Thymus (tissue), 14 donors: ENCODE measurements at places on chromosomes 3 and 15. TPM values are rescaled to one million over a fixed set of nuclear protein-coding genes. Genes with fewer than 3 reads are reported as not detected.

DNA sequence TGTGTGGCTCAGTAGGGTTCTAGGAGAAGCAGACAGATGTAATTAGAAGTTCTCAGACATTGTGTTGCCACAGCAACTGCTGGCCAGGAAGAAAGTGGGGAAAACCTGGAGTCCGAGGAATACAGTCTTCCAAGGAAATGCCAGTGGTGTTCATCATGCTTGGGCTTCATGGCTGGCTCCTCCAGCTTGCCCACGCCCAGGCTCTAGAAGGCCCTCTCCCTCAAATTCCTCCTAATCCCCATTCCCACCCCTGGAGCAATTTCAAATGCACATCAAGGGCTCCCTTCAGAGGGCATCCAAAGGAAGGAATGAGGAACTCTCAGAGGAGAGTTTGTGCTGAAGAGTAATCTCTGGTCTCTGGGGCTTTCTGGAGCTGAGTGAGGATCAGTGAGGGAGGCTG, 21.9 kb downstream of the FSTL1 start:
- DNase-seq: no peak

DNA sequence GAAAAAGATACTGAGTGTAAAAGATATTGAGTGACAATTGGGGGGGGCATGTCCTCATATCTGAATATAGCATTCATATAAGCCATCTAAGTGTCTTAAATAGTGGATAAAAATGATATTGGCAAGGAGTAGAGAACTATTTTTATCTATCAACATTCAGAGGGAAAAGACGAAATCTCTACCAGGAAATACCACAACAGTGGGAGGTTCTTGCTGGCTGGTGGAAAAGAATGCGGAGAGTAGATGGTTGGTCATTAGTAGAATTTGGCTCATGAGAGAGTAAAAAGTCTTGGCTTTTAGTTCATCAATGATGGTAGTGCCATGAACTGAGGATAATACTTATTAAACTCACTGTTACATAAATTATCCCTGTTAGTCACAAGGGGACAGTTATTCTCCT, 4.8 kb upstream of the TCF12 start:
- DNase-seq: no peak

DNA sequence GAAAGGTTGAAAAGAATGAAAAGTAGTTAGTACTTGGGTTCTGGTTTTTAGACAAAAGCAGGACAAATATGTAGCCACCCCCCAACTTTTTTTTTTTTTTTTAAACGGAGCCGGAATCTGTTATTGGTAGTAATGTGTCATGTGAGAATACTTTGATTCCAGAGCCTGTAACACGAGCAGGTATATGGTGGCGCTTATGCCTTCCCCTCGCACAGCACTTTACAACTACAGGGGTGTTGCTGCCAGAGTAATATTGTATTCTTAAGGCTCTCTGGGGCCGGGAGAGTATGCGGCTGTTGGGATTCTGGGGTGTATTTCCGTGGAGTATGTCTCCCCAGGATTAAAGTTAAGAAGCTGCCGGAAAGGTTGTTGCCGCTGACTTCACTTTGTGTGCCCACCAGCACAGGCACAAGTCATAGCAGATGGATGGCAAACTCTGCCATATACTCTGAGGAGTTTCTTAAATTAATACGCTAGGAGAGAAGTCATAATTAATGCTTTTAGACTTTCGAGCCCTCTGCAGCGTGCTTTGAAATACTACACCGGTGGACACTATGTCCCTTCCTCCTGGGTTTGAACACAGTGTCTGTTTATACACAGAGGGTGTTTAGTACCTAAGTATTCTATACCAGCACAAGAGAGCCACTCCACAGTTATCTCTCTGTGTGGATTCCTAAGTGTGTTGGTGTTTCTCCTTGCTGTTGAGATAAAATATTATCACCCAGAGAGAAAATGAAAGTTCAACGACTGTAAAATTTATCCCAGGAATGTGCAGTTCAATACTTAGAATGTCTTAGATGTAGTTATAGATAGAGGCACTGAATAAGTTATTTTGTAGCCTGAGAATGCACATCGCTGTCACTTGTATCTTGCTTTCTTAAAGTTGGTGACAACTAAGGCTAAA, 1.4 kb downstream of the MBNL1 start:
- DNase-seq: peak; percentile 89

GRCh38 chr3:52019352-52020080, 23.8 kb upstream of the RPL29 start:
- DNase-seq: no peak

- no peak for DNase-seq
These were observed 59.1 kb downstream of the FAM43A start for GRCh38 chr3:194744826-194745225.

- no peak for DNase-seq
These were observed 28.7 kb downstream of the CFAP100 start for GRCh38 chr3:126423191-126424038.

GRCh38 chr15:86830304-86830703, 750.6 kb downstream of the AGBL1 start:
- no peak for DNase-seq

DNA sequence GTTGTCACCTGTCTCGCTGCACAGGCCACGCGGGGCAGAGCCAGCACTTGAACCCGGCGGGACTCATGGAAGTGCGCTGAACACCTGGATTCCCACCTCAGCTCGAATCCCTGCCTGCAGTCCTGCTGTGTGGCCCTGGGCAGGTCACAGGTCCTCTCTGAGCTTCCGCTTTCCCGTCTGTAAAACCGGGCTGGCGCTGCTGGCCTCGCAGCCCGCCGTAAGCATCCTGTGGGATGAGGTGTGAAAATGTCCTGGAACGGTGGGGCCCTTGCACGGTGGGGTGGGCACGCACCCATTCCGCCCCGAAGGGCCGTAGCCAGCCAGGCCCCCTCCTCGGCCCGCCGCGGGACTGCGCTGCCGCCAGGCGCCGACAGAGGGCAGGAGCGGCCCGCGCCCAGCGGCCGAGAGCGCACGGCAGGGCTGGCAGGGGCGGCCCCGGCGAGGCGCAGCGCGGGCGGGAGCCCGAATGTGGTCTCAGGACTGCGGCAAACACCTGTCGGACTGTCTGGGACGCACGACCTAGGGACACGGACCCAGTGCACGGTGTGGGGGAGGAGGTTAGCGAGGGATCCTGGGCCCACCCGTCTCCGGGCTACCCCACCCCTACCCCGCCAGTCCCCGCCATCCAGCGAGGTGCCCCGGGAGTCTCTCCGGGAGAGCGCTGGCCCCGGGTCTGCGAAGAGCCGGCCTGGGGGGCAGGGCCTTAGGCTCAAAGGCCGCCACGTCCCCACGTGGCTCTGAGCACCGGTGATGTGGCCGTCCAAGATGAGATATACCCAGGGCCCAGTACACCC, 40.4 kb downstream of the DNAJB8 start:
- peak; percentile 63 for DNase-seq

DNA sequence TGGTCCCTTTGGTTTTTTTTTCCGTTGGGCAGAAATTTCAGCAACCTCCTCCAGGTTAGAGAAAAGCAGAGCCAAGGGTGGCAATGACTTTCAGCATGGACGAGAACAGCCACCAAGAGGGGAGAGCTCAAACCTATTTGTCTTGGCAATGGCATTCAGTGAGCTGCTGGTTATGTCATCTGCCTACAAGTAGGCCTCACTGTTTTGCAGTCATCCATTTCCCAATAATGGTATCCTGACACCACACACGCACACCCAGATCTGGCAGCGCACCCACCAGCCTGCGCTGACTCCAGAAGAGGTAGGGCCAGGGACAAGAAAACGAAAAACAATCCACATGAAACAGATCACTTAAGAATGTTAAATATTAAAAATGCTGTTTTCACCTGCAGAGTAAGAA, 92.3 kb downstream of the MAGI1 start:
- DNase-seq: no peak

DNA sequence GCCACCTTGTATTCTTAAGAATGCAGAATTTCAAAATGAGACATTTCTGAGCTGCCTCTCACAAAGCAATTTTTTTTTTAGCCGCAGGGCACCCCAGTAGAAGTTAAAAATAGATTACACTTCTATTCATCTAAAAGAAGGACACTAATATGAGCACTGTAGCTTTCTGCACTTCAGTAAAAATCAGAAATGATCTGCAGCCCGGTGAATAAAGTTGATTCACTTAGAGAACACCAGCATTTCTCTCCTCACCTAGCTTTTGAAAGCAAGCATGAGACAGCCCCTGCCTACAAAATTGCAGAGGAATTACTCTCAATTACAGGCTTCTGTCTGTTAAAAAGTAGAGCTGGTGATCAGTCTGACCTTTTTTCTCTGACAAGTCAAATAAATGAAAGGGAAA, 1062.4 kb downstream of the FHIT start:
- peak; percentile 37 for DNase-seq

DNA sequence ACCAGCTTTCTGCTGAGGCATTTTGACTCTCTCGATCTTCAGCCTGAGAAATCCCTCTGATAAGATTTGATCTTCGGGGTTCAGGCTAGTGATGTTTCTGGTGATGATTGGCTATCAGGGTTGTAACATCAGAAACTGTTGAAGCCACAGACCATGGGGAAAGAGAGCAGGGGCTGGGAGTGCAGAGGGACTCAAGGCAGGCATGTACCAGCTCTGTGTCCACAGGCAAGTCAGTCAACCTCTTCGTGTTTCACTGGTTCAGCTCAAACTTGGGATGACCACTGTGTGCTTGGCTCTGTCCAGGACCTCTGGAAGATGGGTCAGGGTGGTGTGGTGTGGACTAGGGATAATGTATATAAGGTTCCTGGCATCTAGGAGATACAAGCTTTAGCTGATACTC, 116.5 kb downstream of the EEFSEC start:
- no peak for DNase-seq

- DNase-seq: no peak
These were observed 234.4 kb upstream of the TPRG1 start for GRCh38 chr3:188937389-188937788.

DNA sequence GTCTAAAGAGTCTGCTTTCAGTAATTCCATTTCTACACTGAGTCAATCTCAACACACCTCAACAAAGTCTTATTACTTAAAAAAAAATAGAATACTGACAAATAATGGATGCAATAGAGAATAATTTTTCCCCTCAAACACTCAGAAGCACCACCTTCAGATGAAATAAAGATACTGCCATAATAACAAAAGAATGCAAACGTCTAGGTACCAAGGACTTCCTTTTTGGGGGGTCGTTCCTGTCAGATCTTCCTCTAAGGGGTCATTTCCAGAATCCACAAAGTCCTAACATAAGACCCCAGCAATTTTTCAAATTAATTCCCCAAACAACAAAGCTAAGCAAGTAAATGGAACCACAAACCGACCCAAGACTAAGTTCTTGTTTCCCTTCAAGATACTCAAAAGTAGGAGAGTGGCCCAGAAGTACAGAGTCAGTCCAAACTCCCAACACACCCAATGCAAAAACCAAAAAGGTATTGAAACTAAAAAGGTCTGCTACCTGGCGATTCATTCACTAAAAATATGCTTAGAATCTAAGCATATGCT, 1.3 kb downstream of the RYK start:
- DNase-seq: no peak

- no peak for DNase-seq
These were observed 524.9 kb upstream of the PROK2 start for GRCh38 chr3:72309661-72310418.

- DNase-seq: no peak
These were observed 42.5 kb upstream of the CMTM7 start for GRCh38 chr3:32349184-32349583.

DNA sequence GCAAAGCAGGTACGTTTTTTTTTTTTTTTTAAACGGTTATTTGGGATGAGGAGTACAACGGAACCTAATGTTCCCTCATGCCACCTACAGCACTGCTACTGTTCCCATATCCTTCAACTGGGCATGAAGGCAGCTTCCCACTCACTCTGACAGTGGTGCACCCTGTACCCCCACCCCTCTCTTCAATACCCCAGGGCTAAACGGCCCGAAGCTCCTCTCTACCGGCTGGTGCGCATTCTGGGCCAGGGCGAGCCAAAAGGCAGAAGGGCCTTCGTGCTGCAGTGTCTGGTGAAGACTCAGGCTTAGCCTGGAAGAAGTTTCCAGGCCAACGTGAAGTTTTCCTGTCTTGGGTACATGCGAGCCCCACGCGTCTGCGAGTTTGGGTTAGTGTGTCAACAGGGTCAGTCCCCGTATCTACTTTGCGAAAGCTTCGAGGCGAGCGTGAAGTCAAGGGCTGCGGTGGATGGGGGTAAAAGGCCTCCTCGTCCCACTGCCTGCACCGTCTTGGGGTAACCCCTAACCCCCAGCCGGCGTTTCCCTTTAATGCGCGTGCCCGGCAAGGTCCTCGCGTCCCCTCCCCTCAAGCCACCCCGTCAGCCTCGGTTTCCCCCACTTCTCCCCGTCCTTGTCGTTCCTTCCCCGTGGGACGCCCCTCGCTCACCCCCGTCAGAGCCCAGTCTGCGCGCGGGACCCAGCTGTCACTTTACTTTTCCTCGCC, 765 bp upstream of the UBE2E2 start:
- peak; percentile 21 for DNase-seq

- DNase-seq: no peak
These were observed 17.4 kb upstream of the CACNA2D2 start for GRCh38 chr3:50520849-50521248.

- peak; percentile 10 for DNase-seq
These were observed 10.6 kb upstream of the PCSK6 start for GRCh38 chr15:101499863-101500713.

GRCh38 chr15:37058316-37058985, 41.9 kb downstream of the MEIS2 start:
- DNase-seq: no peak

- no peak for DNase-seq
These were observed 20.5 kb downstream of the EXOSC7 start for GRCh38 chr3:44996556-44996969.

DNA sequence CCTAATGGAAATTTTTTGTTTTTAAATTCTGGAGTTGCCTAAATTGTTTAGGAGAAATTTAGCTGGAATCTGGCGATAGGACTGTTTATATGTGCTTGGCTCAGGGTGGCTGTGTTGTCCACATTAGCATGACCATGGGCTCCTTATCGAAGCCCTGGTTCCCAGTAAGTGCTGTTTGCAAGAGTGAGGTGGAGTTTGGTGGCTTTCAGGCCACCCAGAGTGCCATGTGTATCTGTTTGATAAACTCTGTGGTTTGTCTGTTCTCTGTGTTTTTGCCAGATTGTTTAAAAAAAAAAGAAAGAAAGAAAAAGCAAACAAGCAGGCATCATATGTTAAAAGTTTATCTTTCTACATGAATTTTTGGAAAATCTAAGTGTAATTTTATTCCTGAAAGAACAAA, 51.5 kb downstream of the PLCL2 start:
- peak; percentile 67 for DNase-seq

- DNase-seq: no peak
These were observed 67.2 kb downstream of the UNC13C start for GRCh38 chr15:54045397-54045796.

Gene NDUFB5
- 117 TPM for total RNA-seq

Gene MIX23
- total RNA-seq: 40.1 TPM

Gene ROBO2
- 9.3 TPM for total RNA-seq

Gene ITIH1
- 0.52 TPM for total RNA-seq

Gene TJP1
- total RNA-seq: 7.3 TPM

Gene PLCH1
- total RNA-seq: 29.3 TPM

Gene CLRN1
- total RNA-seq: under 0.01 TPM

Gene ISG20
- total RNA-seq: 75.1 TPM

Gene CD96
- 80.2 TPM for total RNA-seq

Gene CCDC13
- total RNA-seq: 0.94 TPM

Gene GNAT1
- total RNA-seq: 0.05 TPM

Gene HESX1
- total RNA-seq: 2.0 TPM

Gene LRRC34
- total RNA-seq: 5.9 TPM

Gene CFAP100
- not detected for total RNA-seq

Gene PRRT3
- total RNA-seq: 1.4 TPM

Gene WDR93
- total RNA-seq: 0.09 TPM

Gene DNAJC17
- total RNA-seq: 45.0 TPM

Gene HOMER2
- 7.8 TPM for total RNA-seq

Gene PLCB2
- total RNA-seq: 26.5 TPM

Gene TRIM42
- not detected for total RNA-seq

Gene CHRFAM7A
- 0.38 TPM for total RNA-seq

Gene SLC6A20
- 0.42 TPM for total RNA-seq

Gene ZNF662
- total RNA-seq: 2.8 TPM
